ENCODE measurements at places on chromosomes 13 and 19.

DNA sequence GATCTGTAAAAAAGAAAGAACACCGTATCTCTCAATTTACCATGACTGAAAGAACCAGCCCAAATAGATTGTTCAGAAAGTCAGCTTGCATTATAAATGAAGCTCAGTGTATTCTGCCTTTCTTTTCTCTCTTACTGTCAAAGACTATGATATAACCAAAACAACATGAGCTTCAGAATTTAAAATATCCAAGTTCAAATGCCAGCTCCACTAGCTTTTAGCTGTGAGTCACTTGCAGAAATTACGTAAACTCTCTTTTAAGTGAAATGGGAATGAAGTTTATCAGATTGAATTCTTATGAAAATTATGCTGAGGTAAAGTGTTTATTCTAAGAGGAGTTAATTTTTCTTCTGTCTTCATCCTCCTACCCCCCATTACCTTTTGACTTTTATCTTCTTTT lies 20.0 kb upstream of the POSTN start:
- DNase-seq: no peak

DNA sequence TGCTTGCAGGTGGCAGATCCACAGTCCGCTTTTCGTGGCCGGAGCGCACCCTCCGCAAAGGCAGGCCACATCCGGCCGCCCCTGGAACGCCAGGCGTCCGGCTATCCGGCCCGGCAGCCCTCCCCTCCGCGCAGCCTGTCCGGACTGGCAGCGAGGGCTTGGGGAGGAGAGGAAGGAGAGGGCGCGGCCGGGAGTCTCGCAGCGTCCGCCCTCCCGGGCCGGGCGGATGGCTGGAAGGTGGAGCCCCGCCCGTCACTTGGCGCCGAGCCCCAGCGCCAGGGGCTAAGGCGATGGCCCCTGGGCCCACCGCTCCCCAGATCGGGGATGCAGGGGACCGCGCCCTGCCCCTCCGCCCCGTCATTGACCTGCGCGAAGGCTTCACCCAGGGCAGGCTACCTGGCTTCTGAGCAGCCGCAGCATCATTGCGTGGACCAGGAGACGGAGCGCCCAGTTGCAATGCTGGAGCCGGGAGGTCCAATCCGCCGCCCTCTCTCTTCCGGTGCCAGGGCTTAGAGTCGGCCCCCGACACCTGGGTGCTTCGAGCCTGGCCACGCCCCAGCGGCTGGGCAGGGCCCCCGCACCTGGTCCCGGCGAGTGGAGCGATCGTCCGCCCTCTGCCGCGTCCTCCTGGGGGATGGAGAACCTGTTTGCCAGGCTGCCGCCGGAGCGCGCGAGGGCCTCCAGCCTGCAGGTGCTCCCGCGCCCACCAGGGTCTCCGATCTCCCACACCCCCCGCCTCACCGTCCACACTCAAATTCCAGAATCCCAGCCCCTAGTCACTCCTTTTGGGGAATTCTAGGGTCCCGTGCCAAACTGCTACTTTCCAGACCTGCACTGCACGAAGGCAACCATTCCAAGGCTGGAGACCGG lies at the start of gene FUT1:
Gene FUT1, minus strand, starts transcription at position 146 of the 870 bp plus-strand sequence. CDS start 1,360 bp downstream, outside the sequence.
- DNase-seq: no peak

DNA sequence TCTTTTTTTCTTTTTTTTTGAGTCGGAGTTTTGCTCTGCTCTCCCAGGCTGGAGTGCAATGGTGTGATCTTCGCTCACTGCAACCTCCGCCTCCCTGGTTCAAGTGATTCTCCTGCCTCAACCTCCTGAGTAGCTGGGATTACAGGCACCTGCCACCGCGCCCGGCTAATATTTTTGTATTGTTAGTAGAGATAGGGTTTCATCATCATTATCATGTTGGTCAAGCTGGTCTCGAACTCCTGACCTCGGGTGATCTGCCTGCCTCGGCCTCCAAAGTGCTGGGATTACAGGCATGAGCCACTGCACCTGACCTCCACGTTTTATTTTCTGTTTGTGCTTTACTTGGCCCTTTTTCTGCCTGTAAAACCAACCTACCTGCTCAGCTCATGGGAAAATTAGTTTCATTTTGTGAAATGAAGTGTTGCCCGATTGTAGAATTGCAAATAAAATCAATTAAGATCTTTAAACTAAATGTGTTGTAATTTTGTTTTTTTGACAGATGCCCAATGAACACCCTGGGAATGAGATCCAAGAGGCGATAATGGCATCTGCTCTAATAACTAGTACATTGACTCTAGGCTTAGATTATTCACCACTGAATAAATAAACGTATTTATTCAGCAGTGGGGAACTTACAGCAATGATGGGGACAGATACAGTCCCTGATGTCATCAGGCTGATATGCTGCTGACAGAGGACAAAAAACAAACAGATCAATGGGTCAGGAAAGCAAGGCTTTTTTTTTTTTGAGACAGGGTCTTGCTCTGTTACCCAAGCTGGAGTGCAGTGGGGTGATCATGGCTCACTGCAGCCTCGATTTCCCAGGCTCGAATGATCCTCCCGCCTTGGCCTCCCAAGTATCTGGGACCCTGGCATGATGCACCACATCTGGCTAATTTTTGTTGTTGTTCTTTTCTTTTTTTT lies 2.2 kb upstream of the RAB11B start:
- DNase-seq: no peak

- no peak for DNase-seq
Measured at GRCh38 chr19:43928820-43929219, 6.3 kb downstream of the ZNF45 start.

DNA sequence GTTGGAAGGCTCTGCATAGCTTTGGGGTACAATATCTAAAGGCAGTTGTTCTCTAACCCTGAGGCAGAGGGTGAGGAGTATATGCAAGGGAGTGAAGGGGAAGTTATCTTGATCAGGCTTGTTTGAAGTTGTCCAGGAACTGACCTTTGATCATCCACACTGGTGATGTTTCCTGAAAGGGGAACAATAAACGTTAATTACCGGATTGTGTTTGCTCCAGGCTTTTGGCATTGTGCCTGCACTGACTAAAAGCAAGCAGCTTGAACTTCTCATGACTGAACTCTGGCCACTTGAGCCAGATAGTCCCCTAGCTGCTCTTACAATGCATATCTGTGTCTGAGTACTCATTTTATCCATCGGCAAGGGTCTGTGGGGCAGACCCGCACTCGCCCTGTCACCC lies 27.0 kb upstream of the ZNF726 start:
- no peak for DNase-seq

DNA sequence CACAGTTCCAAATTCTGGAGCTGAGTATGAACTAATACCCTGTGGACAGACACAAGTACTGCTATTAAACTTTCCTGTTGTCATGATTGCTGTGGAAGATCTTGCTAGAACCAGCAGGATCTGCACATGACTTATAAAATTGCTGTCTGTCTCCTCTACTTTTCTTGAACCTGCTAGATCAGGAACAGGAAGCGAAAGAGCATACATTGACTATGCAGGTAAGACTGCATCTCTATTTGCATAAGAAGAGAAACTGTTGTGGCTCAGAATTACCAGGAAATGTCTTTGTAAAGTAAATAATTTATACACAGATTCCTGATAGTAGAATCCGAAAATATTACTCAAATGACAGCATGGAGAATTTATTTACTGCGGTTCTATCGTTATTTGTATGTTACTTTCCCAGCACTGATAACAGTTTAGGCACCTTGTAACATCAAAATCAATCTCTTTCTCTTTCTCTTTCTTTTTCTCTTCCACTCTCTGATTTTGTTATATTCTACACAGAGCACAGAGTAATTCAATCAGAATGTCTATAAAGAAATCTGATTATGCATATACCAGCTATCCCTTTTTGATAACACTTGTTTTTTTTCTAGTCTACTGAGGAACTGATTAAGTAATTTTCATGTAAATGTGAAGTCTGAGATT lies 226.5 kb downstream of the MYO16 start:
- no peak for DNase-seq

- DNase-seq: no peak
Measured at GRCh38 chr19:19645233-19645870, 1.9 kb upstream of the GMIP start.

DNA sequence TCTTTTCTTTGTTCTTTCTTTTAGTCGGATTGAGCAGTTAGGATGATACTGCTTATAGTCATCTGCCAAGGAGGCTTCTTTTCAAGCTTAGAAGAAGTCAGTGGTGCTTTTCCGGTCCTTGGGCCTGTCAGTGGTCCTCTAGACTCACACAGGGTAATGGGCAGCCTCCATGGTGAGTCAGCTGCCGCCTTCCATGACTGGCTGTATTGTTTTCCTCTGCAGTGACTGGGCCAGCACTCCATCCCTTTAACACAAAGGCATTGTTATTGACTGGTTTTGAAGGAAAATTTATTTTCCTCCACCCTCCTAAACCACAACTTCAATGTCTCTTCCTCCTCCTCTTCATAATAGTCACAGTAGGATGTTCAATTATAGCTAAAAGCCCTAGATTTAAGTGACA lies 47.1 kb upstream of the CNMD start:
- DNase-seq: no peak

DNA sequence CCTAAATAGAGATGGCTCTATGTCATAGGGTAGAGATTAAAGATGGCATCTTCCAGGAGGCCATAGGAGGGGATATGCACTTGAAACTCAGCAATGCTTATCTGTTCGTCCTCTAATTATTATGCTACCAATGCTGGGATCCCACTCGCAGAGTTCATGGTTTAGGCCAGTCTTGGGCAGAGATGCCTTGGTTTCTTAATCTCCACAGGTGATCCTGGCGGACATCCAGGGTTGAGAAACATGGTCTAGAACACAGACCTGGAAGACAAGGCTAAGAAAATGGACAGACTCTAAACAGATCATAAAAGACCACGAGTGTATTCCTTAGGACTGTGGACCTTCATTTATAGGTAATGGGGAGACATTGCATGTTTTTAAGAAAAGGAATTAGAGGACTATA lies 70.0 kb upstream of the IRS2 start:
- no peak for DNase-seq

DNA sequence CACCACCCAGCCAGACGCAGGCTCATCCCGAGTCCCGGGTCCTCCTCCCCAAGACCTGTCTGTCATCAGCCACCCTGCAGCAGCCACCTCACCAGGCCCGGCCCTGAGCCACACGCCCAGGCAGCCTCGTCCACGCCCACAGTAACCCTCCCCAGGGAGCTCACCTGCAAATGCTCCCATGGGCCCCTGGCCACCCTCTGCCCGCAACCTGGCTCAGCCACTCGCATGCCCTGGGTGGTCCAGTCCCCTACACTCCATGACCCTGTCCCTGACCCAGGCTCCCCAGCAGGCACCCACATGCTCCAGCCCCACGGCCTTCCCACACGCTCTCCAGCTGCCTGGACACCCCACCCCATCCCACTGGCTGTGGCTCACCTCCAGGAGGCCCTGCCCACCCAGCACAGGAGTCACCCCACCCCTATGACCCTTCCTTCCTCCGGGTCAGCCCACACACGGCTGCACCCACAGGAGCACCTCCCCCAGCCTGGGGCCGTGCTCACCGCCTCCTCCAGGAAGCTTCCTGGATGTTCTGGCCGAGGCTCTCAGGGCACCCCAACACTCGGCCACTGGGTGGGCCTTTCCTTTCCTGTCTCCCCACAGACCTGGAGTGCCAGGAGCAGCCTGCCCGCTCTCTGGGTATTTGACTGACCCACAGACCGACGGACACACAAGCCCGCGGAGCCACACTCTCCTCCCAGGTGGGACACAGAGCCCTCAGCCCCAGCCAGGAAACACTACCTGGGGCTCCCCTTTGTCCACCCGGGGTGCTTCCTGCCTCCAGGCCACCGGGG lies 3.6 kb downstream of the TMEM259 start:
- no peak for DNase-seq

- DNase-seq: no peak
Measured at GRCh38 chr13:113861433-113862030, 2.3 kb downstream of the GAS6 start.

GRCh38 chr19:16591803-16592556 lies 19.8 kb upstream of the SLC35E1 start:
- no peak for DNase-seq

GRCh38 chr13:28409648-28410047 lies 85.3 kb downstream of the FLT1 start:
- DNase-seq: no peak

GRCh38 chr13:81987159-81987558 lies 1646.2 kb upstream of the SPRY2 start:
- no peak for DNase-seq

DNA sequence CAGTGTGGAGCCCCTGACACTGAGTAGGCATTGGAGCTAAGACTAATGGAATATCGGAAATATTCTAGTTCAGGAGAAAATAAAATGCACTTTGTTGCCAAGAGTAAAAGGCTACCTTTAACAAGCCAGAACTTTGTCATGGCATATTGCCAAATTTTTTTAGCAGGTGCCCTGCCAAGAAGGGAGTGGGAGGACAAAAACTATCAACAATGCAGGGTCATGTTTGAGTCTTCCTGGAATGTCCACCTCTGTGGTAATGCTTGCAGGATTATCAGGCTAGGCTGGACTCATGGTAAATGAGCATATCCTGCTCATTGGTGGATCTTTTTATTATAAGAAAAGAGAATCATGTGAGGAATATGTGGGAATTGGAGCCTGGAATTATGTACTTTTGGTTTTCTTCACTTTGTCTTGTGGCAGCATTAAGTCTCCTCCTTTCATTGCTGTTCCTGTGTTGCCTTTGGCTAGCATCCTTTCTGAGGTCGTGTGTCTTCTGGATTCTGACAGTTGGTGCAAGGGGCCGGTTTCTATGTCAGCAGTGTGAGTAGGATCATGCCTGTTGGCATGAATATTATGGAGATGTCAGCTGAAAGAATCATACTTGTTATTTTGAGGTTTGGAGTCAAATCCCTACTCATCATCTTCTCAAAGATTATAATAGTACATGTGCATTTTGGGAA lies 122.9 kb upstream of the SPRY2 start:
- DNase-seq: no peak

All from activated CD4-positive, CD25-positive, alpha-beta regulatory T cell treated with anti-CD3 and anti-CD28 coated beads, Interleukin-2, amount 50 U/mL, for 16 hours (primary cell).